Spleen (tissue), 13 donors: ENCODE measurements at places on chromosomes 6 and 20. TPM values are rescaled to one million over a fixed set of nuclear protein-coding genes. Genes with fewer than 3 reads are reported as not detected.

Gene OGFR
- total RNA-seq, result 69.8 TPM

DNA sequence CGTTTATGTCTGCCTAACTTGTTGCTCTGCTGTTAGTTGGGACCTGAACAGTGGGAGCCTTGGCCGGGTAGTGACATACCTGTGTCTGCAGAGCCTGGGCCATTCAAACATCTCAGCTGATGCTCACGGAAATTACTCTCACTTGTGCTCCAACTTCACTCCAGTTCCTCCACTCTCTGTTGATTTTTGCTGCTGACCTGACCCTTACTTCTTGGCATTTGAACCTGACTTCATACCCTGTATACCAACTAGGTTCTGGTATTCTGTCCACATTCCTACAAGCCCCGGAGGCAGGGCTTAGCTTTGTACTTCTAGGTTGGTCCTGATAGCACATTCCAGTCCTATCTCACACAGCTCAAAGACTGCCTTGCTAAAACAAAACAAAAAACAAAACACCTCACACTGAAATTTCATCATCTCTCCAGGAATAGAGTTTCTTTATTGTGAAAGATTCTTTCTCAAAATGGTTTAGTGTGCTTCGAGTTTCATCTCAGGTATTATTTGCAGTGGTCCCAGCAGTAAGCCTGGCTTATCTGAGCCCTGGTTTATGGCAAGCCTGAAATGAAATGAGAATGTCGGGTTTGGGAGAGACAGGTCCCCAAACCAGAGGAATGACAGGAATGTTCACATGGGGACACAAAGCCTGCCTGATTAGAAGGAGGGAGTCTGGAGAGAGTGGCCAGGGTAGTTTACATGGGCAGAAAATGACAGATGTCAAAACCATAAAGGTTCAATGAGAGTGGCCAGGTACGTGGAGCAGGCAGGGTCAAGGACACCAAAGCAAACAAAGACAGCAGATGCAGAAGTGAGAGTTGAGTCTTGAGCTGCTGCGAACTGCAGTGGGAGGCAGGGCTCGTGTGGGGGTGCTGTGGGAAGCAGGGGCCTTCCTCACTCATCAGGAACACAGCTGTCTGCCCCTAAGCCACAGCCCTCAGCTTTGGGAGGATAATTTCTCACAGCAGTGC, 174.2 kb upstream of the HDAC2 start:
- no peaks in the 10 kb centered on the region for H3K36me3 ChIP-seq
- no peak overlapping the region for H3K4me3 ChIP-seq
- no peaks in the 10 kb centered on the region for H3K4me1 ChIP-seq
- no peaks in the 10 kb centered on the region for H3K27me3 ChIP-seq

GRCh38 chr20:33351696-33352095, 49.6 kb downstream of the CDK5RAP1 start:
- no peak overlapping the region for H3K27ac ChIP-seq
- no peak overlapping the region for H3K4me3 ChIP-seq
- DNase-seq, result no peak
- H3K27me3 ChIP-seq, result no peaks in the 10 kb centered on the region
- no peaks in the 10 kb centered on the region for H3K36me3 ChIP-seq

Gene CYP24A1
- total RNA-seq, result not detected

DNA sequence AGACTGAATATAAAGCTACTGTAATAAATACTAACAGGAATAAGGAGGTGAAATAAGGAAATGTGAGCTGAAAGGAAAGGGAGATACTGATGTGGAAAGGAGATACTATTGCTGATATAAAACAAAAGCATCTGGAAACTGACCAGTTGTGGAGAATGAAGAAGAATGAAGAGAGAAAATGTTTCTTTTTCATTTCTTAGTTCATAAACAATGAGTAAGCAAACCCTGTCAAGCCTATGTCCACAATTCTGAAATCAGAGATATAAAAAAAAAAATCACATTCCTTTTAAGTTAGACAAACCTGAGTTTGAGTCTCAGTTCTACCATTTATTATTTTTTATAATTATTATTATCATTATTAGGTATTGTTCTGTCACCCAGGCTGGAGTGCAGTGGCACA, 121.6 kb upstream of the GJE1 start:
- DNase-seq, result no peak
- H3K36me3 ChIP-seq, result no peaks in the 10 kb centered on the region
- H3K4me3 ChIP-seq, result no peak overlapping the region
- no peaks in the 10 kb centered on the region for H3K27me3 ChIP-seq

DNA sequence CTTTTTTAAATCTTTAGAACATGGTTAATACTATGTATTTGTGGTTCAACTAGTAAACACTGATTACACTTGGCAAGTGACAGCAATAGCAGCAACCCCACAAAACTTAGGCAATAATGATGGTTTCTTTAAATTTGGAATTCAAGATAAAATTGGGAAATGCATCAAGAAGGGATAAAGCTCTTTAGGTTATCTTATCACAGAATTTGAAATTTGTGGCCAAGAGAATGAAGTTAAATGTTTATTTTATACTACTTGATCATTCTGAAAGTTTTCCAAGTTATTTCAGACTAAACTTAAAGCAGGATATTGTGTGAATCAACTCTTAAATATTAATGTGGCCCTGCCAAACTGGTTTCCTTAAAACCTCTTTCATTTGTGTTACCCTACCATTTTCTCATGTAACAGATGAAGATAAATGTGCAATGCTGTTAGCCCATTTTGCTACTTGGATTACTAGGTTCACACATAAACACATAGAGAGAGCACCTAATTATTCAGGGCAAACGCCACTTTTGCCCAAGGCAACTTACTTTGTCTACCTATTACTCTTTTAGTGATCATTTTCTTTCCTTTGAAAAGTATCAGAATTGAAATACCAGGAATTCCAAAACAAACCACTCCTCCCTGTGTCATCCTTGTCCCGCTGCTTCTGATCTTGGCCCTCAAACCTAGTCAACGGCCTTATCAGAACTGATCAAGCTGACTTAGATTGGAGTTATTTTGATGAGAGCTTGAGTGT, 186.7 kb upstream of the TENT5A start:
- H3K4me3 ChIP-seq, result no peak overlapping the region
- no peak overlapping the region for H3K27ac ChIP-seq
- no peak for DNase-seq
- H3K36me3 ChIP-seq, result no peaks in the 10 kb centered on the region
- no peaks in the 10 kb centered on the region for H3K27me3 ChIP-seq

Gene FOXC1
- total RNA-seq, result 0.51 TPM

Gene NKX2-4
- not detected for total RNA-seq

DNA sequence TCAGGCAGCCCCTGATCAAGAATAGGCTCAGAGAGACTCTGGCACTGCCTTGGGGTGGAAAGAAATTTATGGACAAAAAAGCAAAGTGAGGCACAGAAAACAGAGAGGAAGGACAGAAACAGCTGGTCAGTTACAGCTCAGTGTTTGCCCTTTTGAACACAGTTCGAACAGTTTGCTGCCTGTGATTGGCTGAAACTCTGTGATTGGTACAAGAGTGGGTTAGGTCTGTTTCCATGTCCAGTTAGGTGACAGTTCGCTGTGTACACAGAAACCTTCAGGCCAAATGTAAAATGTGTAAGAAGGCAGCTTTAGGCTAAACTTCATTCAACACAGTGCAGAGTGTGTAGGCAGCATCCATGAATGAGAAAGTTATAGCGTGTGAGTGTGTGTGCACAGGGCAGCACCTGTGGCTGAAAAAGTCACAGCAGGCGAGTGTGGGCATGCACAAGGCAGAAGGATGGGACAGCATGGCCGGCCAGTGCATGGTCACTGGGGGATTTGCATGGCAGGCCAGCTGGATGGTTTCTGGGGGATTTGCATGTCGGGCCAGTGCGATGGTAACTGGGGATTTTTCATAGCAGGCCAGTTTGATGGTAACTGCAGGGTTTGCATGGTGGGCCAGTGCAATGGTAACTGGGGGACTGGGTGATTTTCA, 75.4 kb upstream of the FRMD1 start:
- no peak for DNase-seq
- no peak overlapping the region for H3K4me3 ChIP-seq
- H3K27me3 ChIP-seq, result peaks cover 49% of the 10 kb centered on the region
- no peak overlapping the region for H3K27ac ChIP-seq

Gene ROS1
- total RNA-seq, result not detected

- DNase-seq, result no peak
- H3K27me3 ChIP-seq, result no peaks in the 10 kb centered on the region
Measured at GRCh38 chr6:164694386-164694785, 615.0 kb downstream of the C6orf118 start.

Gene SH3BGRL2
- total RNA-seq, result 15.2 TPM

DNA sequence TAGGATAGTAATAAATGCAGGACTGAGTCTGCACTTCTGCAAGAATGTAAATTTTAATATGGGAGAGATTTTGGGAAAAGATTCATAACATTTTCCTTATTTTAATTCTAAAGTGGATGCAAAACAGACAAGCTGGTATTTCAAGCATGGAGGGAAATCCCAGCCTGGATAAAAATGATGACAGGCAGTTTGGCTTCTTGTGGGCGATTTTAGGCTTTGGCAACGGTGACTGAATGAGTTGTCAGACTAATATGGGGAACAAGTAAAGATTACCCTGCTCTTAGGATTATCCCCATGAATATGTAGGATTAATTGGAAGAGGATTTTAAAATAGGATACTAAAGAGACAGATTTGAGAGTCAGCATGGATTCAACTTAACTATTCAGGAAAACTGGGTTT, 21.0 kb downstream of the OGFRL1 start:
- no peak overlapping the region for H3K4me3 ChIP-seq
- H3K36me3 ChIP-seq, result no peaks in the 10 kb centered on the region
- no peaks in the 10 kb centered on the region for H3K4me1 ChIP-seq
- DNase-seq, result no peak
- no peak overlapping the region for H3K27ac ChIP-seq

Gene MEP1A
- not detected for total RNA-seq

DNA sequence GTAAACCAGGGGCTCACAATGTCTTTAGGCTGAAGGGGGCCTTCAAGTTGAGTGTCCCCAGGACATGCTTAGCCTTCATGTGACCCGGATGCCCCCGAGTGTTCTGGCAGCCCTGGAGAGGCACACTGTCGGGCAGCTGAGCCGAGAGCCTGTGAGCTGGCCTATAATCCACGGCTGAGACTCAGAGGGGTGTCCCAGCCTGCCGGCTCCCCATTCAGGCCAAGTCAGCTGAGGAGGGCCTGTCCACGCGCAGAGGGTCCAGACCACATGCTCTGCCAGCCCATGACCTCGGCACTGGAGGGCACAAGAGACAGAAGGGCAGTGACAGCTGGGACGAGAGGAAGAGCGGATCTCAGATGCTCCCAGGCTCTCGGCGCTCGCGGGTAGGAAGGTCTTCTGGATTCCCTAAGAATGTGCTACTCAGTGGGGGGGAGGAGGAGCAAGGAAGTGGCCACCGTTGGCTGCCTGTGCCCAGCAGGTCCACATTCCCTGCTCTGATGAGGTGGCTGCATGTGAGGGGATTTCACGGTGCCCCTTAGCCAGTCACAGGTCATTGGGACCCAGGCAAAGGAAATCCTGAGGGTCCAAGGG, 224.7 kb downstream of the NRN1 start:
- no peak overlapping the region for H3K27ac ChIP-seq
- peaks cover 27% of the 10 kb centered on the region for H3K4me1 ChIP-seq
- no peak for DNase-seq
- no peak overlapping the region for H3K4me3 ChIP-seq
- H3K27me3 ChIP-seq, result no peaks in the 10 kb centered on the region
- H3K36me3 ChIP-seq, result no peaks in the 10 kb centered on the region

- H3K4me1 ChIP-seq, result no peaks in the 10 kb centered on the region
- DNase-seq, result no peak
- H3K27me3 ChIP-seq, result no peaks in the 10 kb centered on the region
- no peak overlapping the region for H3K4me3 ChIP-seq
- no peaks in the 10 kb centered on the region for H3K36me3 ChIP-seq
- H3K27ac ChIP-seq, result no peak overlapping the region
Measured at GRCh38 chr20:18032977-18033892, 24.5 kb downstream of the OVOL2 start.

DNA sequence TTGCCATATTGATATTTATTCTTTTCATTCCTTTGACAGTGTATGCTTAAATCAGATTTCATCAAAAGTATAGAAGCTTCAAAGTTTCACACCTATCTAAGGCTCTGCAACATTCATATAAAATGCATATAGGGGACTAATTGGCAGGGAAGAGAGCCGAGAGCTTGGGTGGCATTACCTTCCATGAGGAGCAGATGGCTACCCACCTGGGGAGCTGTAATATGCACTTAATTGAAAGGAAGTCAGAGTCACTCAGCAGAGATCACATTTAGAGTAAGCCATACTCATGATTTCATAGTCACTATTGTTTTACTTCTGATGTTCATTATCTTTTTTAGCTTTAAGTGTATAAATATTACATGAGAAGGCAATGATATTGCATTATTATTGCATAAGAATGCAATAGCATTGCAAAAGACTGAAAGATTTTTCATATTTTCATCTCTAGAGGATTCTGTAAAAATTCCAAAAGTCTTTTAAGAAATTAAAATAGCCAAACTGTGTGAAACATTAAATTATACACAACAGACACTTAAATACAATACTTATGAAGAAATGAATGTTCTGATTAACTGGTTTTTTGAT, 1305.2 kb downstream of the EPHA7 start:
- H3K4me3 ChIP-seq, result no peak overlapping the region
- DNase-seq, result no peak
- H3K27me3 ChIP-seq, result no peaks in the 10 kb centered on the region
- H3K27ac ChIP-seq, result no peak overlapping the region

DNA sequence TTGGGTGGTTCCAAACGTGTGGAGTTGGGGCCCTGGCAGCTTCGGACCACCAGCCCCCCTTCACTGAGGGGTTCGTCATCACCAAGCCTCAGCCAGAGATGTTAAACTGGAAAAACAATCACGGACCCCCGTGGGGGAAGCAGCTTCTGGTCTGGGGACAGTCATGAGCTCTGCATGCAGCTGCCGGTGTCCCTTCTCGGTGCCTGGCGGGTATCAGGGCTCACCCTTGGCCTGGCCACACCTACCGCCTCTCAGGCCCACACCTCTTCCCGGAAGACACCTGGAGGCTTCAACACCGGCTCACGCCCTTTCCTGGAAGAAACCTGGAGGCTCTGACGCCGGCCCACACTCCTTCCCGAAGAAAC, 77.8 kb upstream of the BHLHE23 start:
- no peak overlapping the region for H3K4me3 ChIP-seq
- H3K27ac ChIP-seq, result no peak overlapping the region
- peaks cover 100% of the 10 kb centered on the region for H3K27me3 ChIP-seq
- H3K36me3 ChIP-seq, result no peaks in the 10 kb centered on the region
- H3K4me1 ChIP-seq, result no peaks in the 10 kb centered on the region

Gene CAGE1
- total RNA-seq, result not detected

Gene TP53TG5
- not detected for total RNA-seq

Gene XPO5
- 20.4 TPM for total RNA-seq

- no peaks in the 10 kb centered on the region for H3K27me3 ChIP-seq
- peak overlapping the region; percentile 4 for H3K4me3 ChIP-seq
- H3K4me1 ChIP-seq, result peaks cover 60% of the 10 kb centered on the region
- H3K36me3 ChIP-seq, result no peaks in the 10 kb centered on the region
- no peak overlapping the region for H3K27ac ChIP-seq
Measured at GRCh38 chr20:53943522-53944291, 126.7 kb downstream of the BCAS1 start.
